MCF 10A (cell line): ENCODE measurements at places on chromosomes 2 and 18.
A peak's percentile ranks its signal among the peaks of the same experiment; 100 is the strongest.

DNA sequence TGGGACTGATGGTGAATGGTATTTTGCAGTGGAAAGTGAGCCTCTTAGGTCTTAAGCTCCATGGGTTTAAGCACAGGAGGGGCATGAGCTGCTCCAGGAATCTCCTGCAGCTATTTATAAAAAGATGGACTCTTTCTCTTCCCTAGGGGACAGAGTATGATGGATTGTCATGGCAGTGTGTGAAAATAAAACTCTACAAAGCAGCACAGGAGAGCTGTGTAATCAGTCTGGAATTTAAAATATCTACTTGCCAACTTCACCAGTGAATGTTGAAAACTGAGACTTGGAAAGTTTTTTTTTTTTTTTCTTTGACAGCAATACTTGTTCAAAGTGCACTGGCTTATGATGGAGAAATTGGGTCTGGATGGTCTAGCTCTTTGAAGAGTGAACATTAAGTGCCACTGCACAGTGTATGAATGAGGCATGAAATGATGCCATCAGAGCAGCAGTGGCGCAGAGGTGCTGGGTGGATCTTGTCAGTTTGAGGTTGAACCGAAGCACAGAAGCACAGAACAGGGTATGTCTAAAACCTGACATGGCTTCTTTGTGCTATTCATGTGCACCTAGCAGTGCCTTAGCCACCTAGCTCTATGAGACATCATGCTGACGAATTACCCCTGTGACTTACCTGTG lies 245.4 kb downstream of the PTPRM start:
- peak; percentile 55 for DNase-seq

DNA sequence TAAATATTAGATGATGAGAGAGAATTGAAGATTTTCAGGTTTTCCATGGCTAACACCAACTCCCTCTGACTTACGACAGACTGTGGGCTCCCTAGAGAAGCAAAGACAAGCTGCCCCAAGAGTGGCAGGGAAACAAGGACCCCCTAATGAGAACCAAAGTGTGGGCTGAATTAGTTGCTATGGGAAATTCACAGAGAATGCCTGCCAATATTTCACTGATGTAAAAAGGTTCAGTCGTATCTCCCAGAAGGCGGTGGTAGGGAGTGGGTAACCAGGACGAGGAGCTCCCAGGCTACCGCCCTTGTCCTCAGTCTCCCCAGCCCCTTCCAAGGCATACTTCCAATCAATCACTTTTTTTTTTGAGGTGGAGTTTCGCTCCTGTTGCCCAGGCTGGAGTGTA lies 113.6 kb downstream of the LAMA1 start:
- DNase-seq: no peak

DNA sequence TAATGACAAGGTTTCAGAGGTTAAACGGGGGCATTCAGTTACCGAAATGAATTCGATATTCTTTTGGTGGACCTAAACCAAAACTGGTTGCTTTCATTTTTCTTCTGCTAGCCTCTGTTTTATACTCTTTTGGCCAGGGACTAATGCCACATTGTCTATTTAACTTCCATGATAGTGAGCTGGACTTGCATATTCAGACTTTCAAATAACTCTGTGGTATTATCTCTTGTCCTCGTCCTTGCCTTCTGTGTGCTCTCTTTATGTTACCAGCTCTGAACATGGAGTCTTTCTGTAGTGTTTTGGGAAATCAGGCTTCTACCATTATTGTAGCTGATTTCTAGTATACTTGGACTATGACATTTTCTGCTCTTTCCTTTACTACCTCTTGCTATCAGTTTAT lies 75.1 kb downstream of the CCDC102B start:
- no peak for DNase-seq

GRCh38 chr2:71674158-71674851 lies 220.9 kb downstream of the DYSF start:
- no peak for DNase-seq

GRCh38 chr2:10238991-10239485 lies 63.7 kb upstream of the HPCAL1 start:
- DNase-seq: no peak

DNA sequence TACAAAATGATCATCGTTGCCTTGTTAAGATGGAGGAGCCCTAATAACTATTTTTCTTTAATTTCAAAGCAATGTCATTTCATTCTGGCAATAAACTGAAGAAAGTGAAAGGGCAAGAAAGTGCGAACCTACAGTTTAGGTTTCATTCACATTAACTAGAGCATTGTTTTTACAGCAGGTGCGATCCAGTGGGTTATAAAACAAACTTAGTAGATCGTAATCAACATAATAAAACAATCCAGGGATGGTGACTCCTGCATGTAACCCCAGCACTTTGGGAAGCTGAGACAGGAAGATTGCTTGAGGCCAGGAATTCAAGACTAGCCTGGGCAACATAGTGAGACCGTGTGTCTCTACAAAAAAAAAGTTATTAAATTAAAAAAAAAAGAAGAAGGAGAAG lies 51.1 kb downstream of the AP1S3 start:
- no peak for DNase-seq

DNA sequence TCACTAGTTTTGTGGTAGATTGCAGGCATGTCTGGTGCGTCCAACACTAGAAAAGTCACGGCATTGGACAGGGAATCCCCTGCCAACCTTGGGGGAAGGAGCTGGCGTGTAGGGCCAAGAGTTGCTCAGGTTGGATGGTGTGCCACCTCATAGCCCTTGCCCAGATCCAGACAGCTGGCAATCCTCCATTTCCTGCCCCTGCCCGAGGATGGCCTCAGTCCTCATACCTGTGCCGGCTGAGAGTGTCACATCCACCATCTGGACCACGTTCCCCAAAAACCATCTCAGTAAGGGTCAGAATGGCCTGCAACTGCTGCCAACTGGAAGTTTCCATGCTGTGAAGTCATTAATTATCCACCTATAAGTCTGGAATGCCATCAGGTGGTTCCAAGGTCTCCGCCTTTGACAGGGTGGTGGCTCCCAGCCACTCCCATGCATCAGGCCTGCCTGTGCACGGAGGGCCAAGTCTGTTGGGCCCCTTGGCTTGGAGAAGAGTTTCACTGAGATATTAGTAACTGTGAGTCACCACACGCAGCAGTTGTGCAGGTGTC lies 55.0 kb downstream of the IMPA2 start:
- peak; percentile 38 for DNase-seq

DNA sequence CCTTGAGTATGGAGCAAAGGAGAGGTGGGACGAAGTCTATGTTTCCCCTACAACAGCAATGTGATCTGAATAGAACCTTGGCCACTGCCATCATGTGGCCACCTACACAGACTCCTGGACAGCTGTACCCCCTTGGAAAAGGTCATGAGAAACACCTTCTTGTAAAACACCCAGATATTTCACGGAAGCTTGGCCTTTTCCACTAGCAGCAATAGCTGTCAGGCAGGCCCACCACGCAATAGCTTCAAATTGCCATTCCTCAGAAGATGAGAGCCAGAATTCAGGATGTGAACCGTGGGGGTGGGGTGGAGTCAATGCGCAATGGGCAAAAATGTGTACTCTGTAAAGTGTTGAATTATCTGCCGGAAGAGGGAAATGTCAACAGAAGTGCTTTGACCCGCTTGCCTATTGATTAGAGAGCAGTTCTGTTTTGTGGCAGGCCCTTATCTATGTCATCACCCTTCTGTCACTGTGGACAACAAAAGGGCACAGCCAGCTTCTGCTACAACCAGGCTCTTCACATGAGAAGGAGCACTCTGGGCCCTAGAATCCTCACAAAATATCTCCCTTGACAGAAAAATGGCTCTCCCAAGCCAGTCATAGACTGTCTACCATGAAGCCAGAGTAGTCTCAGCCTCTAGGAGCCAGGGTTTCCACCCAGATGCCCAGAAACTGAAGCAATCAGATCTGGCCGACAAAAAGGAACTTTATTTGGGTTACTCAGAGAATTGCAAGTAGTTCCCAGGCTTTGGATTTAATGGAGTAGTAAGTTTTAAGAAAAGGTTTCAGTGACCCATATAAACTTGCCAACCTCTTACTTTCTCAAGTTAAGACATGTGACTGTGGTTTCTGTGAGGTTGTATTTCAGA lies 9.5 kb downstream of the INPP1 start:
- DNase-seq: no peak

- no peak for DNase-seq
Measured at GRCh38 chr2:201953880-201954279, 79.8 kb upstream of the FZD7 start.

DNA sequence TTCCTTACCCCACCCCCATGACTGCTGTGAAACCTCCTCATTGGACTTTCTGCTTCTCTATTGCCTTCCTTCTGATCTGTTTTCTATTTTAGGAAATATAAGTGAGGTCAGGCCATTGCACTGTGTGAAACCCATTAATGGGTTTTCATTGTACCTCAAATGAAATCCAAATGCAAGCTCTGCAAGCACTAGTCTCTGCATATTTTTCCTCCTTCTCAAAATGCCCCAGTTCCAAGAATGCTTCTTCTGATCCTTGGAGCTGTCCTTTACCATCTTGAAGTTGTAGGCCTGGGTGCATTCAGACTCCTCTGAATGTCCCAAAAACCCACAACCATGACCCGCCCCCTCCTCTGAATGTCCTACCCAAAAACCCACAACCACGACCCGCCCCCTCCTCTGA lies 8.2 kb downstream of the IL1A start:
- DNase-seq: no peak

- no peak for DNase-seq
Measured at GRCh38 chr2:181152701-181153100, 172.3 kb downstream of the UBE2E3 start.

DNA sequence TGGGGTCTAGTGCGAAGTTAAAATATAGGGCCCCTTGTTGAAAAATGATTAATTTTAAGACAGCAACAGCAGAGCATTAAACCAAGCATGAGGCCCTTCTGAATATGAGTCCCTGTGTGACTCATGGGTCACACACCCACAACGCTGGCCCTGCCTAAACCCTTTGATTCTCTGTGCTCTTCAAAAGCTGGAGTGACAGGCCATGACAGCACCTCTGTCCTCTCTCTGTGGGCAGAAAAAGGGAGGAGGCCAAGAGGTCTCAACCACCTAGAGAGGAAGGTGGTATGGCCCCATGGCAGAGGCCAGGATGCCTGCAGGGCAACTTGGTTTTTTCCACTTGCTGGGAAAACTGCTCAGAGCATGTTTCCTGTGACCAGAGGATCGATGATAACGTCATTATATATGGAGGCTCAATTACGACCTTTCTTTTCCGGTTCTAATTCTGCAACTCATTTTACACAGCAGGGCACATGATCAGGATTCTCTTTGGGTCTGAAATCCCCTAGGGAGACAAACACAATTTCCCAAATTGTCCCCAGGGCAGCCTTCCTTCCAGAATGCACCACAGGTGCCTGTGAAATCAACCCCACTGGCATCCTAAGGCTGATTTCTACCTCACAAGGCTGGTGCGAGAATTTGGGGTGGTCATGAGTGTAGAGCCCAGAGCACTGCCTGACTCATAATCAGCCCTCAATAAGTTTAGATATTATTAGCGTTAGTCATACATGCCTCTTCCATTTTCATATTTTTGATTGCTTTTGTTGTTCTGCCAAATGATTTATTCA lies 102.0 kb upstream of the PPP1CB start:
- peak; percentile 51 for DNase-seq

- DNase-seq: no peak
Measured at GRCh38 chr18:51020536-51020935, 9.5 kb upstream of the SMAD4 start.

GRCh38 chr18:37721544-37722522 lies 156.2 kb upstream of the CELF4 start:
- peak; percentile 5 for DNase-seq

- peak; percentile 38 for DNase-seq
Measured at GRCh38 chr2:127810156-127810618, 784 bp downstream of the WDR33 start.
